Retinal pigment epithelial cell (primary cell): ENCODE measurements at places on chromosomes 5 and 9.

GRCh38 chr5:135694906-135695305 is 116.1 kb upstream of the CXCL14 start:
- no peak for DNase-seq

DNA sequence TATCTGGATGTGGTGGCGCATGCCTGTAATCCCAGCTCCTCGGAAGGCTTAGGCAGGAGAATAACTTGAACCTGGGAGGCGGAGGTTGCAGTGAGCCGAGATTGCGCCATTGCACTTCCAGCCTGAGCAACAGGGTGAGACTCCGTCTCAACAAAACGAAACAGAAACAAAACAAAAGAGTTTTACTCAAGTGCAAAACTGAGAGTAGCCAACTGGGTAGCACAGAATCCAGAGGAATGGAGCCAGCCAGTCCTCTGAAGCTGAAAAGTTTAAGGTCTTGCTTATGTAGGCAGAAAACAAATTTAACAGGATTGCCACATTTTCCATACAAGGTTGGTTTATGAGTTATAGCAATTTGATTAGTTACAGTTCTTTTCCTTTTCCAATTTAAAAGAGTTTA is 32.0 kb downstream of the SPIN1 start:
- no peak for DNase-seq

- no peak for DNase-seq
Measured at GRCh38 chr9:110383491-110383890, 45.8 kb upstream of the TXNDC8 start.

DNA sequence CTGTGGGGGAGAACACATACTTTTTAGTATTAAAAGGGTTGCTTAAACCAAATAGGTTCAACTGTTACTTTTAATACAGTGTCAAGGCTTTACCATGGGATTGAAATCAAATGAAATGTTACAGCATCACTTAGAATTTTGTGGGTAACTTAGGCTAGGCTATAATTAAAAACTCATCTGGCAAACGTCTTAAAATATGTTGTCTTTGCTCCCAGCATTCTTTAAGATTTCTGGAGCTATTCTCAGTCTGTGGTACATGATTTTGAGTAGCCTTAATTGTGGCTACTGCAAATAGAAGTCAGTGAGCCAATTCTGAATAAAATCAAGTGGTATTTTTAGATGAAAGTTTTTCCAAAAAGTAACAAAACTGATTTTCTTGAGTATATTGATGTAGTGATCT is 30.7 kb downstream of the UHRF2 start:
- no peak for DNase-seq

- DNase-seq = no peak
Measured at GRCh38 chr9:113355040-113355596, 5.8 kb downstream of the BSPRY start.

DNA sequence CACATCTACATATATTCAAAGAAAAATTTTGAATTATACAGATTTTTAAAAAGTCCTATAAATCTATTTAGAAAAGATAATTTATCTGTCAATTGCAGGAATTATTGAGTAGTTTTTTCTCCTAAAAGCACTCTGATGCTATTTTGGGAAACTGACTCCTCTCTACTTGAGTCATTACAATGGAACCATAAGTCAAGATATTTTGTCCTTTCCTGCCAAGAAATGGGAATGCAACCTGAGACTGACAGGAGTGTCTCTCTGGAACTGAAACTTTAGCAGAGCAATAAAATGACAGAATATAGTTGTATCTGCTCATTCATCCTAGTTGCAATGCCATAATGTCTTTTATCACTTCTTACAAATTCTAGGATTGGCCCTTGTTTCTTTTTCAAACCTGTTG is 48.6 kb downstream of the CARTPT start:
- DNase-seq = no peak

- DNase-seq = no peak
Measured at GRCh38 chr5:56557198-56557597, 258.2 kb upstream of the MAP3K1 start.
